ENCODE measurements at places on chromosomes 2 and 18.

- no peak for DNase-seq
These were observed 343.8 kb downstream of the SETBP1 start for GRCh38 chr18:45024357-45025088.

DNA sequence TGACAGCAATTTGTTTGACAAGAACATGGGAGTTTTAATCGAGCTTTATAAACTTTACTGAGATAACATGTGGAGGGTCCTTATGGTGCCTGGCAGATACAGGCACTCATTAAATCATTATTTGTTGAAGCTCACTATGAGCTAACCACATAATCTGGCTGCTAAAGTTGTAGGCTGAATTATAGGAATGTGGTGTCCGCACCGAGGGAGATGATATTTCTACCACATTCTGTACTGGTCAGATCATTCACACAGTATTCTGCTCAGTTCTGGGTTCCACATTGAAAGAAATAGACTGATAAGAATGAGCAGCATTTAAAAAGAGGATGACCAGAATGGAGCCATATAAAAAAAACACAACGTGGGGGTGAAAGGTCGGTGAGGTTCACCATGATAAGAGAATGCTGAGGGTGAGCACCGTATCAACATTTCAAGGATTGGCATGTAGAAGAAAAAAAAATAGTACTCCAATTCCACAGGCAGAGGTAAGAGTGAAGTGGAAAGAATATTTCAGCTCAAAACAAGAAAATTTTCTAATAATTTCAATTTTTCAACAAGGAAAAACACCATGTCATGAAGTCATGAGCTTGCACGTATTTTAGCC lies 54.4 kb downstream of the TMEFF2 start:
- DNase-seq: no peak

DNA sequence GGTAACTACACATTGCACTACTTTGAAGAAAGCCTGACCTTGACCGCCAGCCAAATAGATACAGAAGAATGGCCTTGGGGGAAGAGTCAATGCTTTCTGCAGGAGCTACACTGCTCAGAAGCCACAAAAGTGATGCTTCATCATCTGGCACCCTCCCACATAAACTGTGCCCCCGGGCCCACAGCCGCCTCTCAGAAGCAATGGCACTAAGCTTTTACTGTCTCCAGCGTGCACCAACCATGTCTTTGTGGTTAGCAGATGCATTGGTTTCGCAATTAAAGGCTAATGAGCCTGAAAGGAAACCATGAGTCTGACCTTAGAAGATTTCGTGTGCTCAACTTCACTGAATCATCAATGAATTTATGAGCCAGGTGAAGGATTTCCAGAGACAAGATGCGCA lies 209.4 kb upstream of the TRIB2 start:
- no peak for DNase-seq

- no peak for DNase-seq
These were observed 182.1 kb upstream of the SOX11 start for GRCh38 chr2:5510082-5510481.

DNA sequence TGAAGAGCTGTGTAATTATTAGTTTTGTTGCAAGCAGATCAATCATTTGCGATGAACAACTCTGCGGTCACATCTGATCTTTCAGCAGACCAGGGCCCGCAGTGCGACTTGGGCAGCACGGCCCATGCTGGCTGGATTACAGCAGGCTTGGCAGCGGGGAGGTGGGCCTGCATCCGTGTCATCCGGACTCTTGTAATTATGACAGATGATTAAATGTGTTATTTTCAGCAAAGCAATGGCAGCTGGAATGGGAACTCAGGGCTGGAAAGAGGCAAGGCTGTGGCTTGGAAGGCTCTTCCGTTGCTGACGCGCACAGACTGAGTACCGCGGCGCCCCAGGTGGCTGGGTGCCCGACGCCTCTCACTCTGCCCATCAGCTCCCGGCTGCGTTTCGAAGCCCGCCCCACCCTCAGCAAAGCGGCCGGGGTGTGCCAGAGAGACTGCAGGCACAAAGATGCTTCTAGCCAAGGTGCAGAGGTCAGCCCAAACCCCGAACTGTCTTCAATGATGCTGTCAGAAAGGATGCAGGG lies 397.4 kb upstream of the SALL3 start:
- DNase-seq: no peak
